ENCODE measurements at places on chromosomes 5 and 9.

GRCh38 chr5:112669328-112669963 is 68.2 kb upstream of the APC start:
- DNase-seq, result peak; percentile 37

DNA sequence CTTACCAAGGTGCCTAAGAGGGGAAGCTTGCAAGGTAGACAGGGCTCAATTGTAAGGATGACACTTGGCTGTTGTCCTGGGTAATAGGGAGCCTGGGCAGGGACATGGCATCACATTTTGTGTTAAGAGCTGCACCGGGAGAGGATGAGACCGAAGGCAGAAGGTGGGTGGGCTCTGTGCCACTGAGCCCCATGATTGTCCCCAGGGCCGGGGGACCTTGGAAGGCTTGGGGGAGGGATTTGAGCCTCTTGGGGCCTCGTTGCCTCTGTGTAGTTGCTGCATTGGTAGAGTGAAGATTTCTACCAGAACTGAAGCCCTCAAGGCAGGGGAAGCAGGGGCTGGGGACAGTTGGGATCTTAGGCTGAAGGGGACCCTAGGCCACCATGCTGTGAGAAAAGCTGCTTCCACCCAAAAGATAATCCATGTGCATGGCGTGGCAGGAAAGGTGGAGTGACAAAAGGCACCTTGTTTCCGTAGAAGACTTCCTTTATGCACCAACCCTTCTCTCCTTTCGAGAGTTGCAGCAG is 11.9 kb downstream of the FGF18 start:
- no peak for DNase-seq

- no peak for DNase-seq
These were observed 292.9 kb upstream of the PUM3 start for GRCh38 chr9:3136686-3137346.

DNA sequence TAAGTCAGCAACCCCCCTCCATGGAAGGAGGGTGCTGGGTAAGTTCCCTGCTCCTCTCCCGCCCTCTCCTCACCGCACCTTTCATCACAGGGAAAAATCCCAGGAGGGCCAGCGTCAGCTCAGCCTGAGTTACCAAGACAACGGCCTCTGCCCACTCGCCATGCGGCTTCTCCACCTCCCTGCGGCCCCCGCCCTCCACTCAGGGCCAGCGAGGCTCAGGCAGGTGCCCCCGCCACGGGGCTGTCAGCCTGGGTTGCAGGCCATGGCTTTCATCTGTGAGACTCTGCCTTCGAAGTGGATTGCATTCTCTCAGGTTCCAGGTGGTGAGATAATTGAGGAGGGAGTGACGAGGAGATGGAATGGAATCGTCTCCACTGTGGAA is 27.2 kb upstream of the LAMC3 start:
- DNase-seq, result no peak

DNA sequence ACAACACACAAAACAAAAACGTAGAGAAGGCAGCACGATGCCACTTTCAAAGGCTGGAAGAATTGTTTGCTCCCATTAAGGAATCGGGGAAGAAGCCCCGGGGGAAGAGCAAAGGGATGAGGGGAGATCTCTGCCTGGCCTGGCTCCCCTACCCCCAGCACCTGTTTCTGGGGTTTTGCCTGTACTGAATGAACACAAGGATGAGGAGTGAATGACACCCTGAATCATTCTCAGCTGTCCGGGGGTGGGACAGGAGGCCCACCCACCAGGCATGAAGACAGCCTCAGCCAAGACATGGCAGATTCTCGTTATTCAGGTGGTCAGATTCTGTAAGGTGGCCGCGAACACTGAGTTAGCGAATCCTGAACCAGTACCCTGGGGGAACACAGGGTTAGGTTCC is 7.5 kb downstream of the TBC1D9B start:
- no peak for DNase-seq

- no peak for DNase-seq
These were observed 81.8 kb downstream of the ANXA1 start for GRCh38 chr9:73233359-73234007.

GRCh38 chr5:32323741-32324140 is 11.0 kb upstream of the MTMR12 start:
- DNase-seq, result no peak

DNA sequence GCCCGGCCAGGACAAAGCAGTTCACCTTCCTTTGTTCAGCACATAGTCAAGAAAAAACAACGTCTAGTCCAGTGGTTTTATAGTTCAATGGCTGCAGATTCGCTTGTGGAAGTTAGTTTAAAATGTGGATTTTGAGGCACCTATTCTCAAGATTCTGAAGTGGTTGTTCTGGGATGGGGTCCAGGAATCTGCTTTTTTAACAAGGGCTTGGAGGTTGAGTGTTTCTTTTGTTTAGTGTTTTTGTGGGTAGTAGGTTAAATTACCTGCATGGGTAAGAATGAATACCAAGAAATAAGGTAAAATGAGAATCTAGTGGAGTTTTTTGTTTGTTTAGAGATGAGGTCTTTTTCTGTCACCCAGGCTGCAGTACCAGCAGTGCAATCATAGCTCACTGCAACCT is 28.4 kb upstream of the NADK2 start:
- DNase-seq, result no peak

DNA sequence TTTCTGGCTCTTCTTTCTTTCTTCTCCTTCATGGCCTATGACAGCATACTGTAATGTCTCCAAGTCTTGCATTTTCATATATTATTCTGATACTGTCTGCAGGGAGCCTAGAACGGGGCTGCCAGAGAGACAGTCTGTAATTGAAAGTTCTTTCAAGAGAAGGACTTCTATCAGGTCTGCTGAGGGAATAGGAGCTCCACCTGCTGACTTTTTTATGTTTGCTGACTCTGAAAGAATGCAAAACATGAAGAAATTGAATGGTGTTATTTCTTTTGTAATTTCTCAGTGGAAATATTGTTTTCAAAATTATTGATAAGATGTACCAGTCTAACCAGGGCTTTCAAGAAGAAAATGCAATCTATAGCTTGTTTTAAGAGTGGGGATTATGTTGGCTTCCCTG is 121.9 kb upstream of the RFX3 start:
- DNase-seq, result no peak

DNA sequence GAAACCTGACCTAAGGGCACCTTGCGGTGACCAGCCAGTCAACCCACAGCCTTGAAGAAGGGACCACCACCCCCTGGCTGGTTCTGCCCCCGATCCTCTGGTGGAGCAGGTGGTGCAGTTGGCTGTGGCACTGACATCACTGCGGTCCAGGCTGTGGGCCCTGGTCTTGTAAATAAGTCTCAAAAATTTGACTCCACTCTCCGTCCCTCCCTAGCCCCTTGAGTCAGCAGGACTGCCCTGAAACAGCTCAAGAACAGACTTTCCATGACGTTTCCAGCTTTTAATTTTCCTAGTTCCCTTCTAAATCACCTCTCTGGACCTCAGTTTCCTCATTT is 134.8 kb upstream of the BOD1 start:
- DNase-seq, result no peak

- DNase-seq, result no peak
These were observed 149.6 kb upstream of the ELL2 start for GRCh38 chr5:96111080-96111756.

DNA sequence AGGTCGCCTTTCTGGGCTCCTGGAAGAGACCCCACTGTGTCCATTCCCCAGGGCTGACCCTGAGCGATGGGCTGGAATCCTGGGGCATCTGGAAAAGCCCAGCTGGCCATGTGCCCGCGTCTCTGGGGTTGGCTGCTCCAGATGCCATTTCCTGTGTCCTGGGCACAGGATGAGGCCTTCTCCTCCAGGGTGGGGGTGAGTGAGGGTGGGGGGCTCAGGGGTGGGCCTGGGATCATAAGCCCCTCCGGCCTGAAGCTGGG is 30.7 kb downstream of the PAEP start:
- no peak for DNase-seq

GRCh38 chr5:75546830-75547229 is 35.1 kb downstream of the POLK start:
- no peak for DNase-seq

All from midbrain (tissue), 1 donor.